ENCODE measurements at places on chromosomes 2 and 18. TPM values are rescaled to one million over a fixed set of nuclear protein-coding genes. Genes with fewer than 3 reads are reported as not detected.

The RGPD3 gene
- 0.53 TPM for total RNA-seq

The LRP1B gene
- 0.07 TPM for total RNA-seq

The TUBB8B gene
- total RNA-seq, result not detected

The POLE4 gene
- total RNA-seq, result 12.9 TPM

The CYP1B1 gene
- total RNA-seq, result 0.79 TPM

All from thoracic aorta endothelial cell (primary cell).